NCI-H2227 treated with DMSO at 0.1 percent for 48 hours (cell line): ENCODE measurements at places on chromosomes 6 and 20.

DNA sequence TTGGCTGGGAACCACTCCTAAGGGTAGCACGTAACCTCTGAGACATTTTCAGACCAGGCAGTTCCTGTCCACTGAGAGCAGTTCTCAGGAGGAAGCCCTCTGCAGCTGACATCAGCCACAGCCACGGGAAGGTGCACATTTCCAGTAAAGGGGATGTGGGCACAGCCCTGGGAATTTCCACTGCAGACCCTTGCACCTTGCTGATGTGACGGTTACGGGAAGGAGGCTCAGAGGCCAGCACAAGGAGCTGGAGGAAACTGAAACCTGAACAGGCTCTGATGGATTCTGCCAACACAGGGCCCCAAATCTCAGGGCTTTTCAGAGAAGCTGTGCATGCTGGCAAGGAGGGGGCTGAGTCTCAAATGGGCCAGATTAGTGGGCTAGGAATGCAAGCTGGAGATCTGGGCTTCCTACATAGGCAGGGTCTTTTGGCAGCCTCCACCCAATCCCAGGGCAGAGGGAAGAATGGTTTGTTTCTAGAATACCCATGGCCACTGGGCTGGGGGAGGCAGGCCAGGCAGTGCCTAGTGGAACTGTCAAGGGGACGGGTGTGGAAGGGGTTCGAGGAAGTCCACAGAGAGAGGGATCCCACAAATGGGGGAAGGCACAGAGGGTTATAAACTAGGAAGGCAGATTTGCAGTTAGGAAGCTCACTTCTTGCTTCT is 14.2 kb downstream of the EBF4 start:
- no peak for DNase-seq

- no peak for DNase-seq
Measured at GRCh38 chr20:45972500-45973183, 639 bp upstream of the ZNF335 start.

DNA sequence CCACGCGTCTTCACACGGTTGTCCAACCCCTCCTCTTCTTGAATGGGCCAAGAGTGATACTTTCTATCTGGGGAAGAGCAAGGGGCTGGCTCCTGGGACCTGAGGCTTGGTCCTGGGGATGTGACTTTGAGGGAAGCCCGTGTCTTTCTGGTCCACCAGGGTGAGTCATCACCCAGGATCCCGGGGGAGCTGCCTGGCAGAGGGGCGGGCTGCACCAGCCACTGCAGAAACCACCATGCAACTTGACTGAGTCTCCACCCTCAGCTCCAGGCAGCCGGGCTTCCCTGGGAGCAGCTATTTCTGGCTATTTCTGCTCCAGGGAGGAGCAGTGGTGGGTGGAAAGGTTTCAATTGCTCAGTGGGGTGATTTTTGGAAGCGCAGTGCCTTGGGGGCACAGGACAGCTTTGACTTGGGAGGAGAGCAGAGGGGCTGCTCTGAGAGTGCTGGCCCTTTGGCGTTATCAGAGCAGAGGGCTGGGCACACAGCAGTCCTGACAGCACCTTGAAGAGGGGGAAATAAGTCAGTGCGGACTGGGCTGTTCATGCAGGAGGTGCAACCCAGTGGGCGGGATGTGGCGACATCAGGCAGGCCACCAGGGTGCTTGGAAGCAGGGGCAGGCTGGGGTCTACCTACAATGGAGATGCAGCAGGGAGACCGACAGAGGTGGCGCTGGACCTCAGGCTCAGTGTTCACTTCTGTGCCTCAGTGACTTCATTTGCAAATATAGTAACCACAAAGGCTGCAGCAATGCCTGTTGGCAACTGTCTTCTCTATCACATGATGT is 45.1 kb upstream of the FAM83D start:
- DNase-seq: no peak

GRCh38 chr6:28160233-28160632 is 18.6 kb downstream of the ZKSCAN8 start:
- DNase-seq: no peak

DNA sequence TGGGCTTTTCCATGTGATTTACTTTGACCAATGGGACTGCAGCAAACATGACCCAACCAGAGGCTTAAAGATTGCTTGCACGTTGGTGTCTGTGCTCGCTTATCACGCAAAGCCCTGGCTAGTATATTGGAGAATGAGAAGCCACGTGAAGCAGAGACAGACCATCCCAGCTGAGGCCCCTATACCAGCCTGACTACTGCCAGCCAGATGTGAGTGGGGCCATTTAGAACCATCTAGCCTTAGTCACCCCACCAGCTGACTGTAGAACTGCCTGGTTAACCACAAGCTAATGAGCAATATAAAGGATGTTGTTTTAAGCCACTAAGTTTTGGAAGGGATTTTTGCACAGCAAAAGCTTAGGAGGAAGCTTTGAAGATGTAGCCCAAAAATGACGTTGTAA is 74.5 kb downstream of the MACROD2 start:
- no peak for DNase-seq

DNA sequence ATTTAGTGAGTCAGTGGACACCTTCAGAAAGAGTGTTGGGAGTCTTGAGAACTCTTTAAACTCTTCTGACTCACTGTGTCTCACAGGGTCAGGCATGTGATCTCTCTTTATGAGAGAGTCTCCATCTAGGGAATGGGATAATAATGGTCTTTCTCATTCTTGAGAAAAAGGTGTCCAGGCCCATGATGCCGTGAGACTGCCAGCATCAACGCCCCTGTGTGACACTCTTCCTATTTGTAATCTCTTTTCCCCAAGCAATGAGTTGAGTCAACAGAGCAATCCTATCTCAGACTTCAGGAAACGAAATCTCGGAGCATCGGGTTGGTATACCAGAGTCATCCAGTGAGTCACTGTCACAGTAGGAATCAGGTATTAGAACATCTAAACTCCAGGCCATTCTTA is 82.3 kb upstream of the BMP2 start:
- no peak for DNase-seq

DNA sequence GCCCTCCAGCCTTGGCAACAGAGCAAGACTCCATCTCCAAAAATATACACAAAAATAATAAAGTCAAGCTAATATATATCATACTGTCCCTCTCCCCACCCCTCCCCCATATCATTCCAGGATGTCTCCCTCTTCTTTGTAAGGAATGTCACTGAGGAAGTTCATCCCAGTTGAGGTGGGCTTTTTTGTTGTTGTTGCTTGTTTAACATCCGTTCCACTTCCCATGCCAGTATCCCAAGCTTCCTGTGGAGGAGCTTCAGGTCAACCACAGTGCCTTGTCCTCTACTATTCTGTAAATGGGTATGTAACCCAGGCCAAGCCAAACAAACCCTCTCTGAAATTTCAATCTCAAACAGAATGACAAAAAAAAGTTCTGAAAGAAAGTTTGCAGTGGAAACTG is 19.0 kb upstream of the PTPN1 start:
- DNase-seq: no peak
